Right cardiac atrium (tissue), 5 donors: ENCODE measurements at places on chromosomes 1 and 21.

DNA sequence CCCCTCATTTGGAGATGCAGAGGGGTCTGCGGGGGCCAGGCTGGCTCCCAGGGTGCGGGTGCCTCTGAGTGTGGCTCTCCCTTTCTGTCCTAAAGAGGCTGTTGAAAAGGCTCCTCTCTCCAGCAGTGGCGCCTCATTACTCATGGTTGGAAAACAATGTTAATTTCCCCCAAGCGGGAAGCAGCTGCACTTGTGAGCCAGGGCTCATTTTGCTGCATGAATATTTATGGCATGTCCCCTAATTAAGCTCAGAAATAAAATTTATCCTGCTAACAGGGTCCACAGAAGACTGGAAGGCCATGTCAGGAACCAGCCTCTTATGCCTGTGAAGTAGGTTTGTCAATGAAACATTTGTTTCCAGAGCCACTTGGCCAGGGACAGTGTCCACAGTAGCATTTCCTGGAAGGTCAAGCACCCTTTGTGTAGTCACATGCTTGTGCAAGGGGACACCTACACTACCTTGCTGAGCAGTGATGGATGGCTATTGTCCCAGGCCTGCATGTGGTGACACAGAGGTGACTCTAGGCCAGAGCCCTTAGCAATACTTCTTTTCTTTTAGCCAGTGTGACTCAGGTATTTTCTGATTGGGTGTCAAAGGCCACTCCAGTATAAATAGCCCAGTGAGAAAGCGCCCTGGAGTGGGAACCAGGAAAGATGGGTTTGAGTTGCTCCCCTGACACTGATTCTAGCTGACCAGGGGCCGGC is 259.0 kb downstream of the FOXD2 start:
- no peak for DNase-seq

DNA sequence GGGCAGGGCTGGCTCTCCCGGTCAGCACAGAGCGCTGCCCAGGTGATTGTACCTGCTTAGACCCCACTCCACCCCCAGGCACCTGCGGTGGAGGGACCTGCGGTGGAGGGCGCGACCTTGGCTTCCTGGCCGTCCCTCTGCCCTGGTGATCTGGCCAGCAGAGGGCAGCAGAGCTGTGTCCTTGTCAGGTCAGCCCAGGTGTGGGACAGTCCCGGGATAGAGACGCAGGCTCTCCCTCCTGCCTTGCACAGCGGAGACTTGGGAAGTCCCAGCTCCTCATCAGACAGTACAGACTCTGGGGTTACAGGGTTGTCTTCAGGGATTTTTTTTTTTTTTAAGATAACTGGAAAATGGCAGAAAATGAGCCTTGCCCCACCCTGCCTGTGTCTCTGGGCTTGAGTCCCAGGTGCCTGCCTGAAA is 10.0 kb downstream of the SLX9 start:
- peak; percentile 95 for DNase-seq

DNA sequence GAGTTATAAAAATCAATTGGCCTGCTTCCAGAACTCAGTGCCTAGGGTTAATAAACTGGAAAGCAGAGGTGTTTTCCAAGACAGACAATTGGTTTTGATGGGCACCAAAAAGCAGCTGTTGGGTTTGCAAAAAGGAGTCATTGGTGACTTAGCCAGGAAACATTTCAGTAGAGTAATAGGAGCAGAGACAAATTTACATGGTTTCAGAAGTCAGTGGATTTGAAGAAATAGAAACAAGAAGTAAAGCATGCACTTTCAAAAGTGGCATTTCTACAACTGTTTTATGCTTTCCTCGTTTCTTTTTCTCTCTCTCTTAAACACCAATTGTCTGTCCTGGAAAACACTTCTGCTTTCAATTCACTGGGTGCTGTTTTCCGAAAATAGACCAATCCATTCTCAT is 87.8 kb downstream of the GLUL start:
- DNase-seq: no peak

- DNase-seq: no peak
Observed at GRCh38 chr1:232127190-232127589, 500.6 kb downstream of the DISC1 start.

DNA sequence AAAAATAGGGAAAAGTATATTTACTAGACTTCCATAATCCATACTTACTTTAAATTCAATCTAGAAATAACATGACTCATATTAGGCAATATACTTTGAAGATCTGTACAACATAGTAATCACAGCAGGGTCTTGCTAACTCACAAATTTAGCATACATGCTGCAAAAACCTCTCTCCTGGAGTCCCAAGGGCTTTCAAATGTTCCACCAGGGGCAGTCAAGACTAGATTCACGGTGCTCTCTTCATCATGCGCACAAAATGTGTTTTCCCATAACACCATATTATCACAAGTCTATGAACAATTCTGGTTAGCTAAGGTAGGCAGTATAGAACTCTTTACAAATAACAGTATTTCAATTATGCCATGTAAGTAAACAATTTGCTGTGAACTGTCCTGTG is 45.8 kb downstream of the SSX2IP start:
- DNase-seq: no peak

DNA sequence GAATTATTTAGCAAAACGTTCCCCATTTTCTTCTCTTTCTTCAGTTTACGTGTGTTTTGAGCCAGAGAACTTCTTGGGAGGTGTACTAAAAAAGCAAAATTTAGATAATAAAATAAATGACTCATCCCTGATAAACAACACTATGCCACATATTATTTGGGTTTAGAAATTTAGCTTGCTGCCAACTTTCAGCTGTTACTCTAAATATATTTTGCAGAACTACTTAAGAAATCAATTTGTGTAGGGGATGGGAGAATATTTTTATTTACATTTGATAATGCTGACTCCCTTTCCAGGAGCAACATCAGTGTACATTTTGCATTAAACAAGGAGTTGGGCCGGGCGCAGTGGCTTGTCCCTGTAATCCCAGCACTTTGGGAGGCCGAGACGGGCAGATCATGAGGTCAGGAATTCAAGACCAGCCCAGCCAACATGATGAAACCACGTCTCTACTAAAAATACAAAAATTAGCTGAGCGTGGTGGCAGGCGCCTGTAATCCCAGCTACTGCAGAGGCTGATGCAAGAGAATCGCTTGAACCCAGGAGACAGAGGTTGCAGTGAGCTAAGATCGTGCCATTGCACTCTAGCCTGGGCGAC is 151.4 kb upstream of the ZRANB2 start:
- DNase-seq: peak; percentile 15

DNA sequence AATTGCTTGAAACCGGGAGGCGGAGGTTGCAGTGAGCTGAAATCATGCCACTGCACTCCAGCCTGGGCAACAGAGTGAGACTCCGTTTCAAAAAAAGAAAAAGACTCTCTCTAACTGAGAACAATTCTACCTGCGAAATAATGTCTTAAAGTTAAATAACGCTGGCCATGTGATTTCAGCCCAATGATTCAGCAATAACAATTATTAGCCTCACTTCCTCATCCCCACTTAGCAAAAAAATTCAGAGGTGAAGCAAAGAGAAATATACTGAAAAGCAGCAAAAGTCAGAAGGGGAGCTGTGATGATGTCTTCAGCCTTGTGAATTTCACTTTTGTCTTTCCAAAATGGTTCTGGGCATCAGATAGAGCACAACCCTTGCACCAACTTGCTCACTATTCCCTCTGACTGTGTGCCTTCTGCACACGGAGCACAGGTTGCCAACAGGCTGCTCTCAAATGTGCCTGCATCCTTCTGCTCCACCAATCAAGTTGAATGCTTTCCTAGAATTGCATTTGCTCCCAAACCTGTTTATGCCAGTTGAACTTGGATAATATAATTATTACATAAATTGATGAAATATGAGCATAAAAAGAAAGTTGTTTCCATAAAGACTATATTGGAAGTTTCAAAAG is 79.8 kb upstream of the IPO9 start:
- no peak for DNase-seq

DNA sequence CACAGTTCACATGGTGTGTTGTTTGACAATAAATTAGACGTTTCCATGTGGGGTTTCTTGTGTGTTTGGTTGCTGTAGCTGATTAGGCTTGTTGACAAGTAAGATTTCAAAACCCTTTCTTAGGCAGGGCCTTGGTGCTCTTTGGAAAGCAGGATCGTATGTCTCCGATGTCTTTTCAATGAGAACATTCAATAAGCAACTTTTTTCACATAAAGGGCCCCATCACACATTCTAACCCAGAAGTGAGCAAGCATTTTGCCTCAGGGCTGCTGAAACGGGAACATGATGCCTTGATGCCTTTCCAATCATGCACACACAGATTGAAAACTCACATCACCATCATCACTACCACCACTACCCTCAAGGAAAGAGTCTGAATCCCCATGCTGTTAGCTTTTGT is 33.1 kb downstream of the LPAR3 start:
- no peak for DNase-seq

GRCh38 chr1:158115126-158115525 is 65.6 kb upstream of the CD1D start:
- DNase-seq: no peak
